G401 (cell line): ENCODE measurements at places on chromosomes 12 and 14. TPM values are rescaled to one million over a fixed set of nuclear protein-coding genes. Genes with fewer than 3 reads are reported as not detected.
A peak's percentile ranks its signal among the peaks of the same experiment; 100 is the strongest.

Gene IPO4
- total RNA-seq: 79.5 and 80.4 TPM in 2 replicates

Gene KERA
- total RNA-seq: not detected in 2 replicates

Gene SEC23A
- total RNA-seq: 243 and 278 TPM in 2 replicates

Gene ACSS3
- total RNA-seq: not detected in 2 replicates

Gene GSKIP
- 23.1 and 31.7 TPM in 2 replicates for total RNA-seq

GRCh38 chr12:15200641-15201040 lies 20.6 kb downstream of the RERG start:
- no peak for DNase-seq

GRCh38 chr14:56686416-56686815 lies 106.8 kb downstream of the TMEM260 start:
- DNase-seq: peak; percentile 69

DNA sequence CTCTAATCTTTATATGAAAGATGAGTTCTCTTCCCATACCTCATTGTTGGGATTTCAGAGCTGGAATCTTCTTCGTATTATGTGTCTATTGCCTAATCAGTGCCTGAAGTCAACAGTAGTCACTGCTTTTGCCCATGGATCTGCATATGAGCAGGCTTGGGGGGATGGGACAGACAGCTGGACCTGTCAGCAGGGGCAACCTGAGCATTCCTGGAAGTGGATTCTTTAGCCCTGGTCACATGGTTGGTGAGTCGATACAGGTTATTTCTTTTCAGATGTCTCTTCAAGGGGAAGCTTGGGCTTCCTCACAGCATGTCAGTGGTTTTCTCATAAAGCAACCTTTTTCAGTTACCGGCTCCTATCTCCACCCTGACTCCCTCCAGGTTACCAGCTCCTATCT lies 97.3 kb upstream of the RBM19 start:
- no peak for DNase-seq

GRCh38 chr12:268483-268840 lies 5.8 kb upstream of the SLC6A13 start:
- DNase-seq: peak; percentile 42

DNA sequence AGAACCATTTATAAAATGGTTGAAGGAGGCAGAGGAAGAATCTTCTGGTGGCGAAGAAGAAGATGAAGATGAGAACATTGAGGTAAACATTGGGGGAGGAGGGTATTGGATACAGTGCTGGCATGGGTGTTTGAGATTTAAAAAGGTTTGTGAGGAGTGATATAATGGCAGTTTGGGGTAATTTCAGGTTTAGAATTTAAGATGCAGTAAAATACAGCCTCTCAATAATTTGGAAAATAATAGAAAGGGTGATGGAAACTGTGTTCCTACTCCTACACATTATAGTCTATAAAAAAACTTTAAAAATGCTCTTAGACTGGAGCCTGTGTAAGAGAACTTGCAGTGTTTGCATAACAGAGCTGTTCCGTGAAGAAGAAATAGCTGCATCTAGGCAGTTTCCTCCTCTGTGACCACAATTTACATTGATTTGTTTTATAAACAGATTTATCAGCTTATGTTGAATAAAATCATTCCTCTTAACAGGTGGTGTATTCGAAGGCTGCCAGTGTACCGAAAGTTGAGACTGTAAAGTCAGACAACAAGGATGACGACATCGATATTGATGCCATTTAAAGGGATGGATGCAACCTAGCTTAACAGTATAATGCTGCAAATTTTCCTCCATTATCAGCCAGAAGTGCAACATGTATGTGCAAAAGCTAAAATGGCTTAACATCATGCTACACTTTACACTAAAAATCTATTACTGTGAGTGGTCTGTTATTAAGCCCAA lies 6.6 kb downstream of the EIF5 start:
- DNase-seq: no peak
